ENCODE measurements at places on chromosomes 12 and 14. TPM values are rescaled to one million over a fixed set of nuclear protein-coding genes. Genes with fewer than 3 reads are reported as not detected.

GRCh38 chr14:104350463-104351185 is 212.2 kb downstream of the KIF26A start:
- no peak overlapping the region for H3K4me3 ChIP-seq
- H3K36me3 ChIP-seq, result no peaks in the 10 kb centered on the region
- H3K4me1 ChIP-seq, result no peaks in the 10 kb centered on the region
- no peak overlapping the region for H3K27ac ChIP-seq
- DNase-seq, result peak; percentile 78

DNA sequence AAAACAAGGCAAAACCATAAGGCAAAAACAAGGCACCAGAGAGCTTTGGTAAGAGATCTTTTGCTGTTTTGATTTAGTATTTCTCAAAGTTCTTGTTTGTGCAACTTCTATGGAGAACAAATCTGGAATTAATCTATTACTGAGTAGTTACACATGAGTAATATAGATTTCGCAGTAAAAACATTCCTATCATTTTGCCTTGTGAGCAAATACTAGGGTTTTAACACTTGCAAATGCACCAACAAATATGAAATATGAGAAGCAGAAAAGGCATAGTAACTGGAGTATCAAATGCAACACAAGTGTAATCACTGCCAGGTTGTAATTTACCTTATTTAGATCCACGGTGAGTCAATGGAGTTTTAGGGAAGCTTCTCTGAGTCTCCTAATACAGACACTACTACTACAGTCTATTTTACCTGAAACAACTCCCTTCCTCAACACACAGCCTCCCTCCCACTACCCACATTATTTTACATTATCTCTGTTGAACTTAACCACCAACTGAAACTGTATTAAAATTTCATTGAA is 324.1 kb downstream of the FLRT2 start:
- no peaks in the 10 kb centered on the region for H3K4me1 ChIP-seq
- H3K27ac ChIP-seq, result no peak overlapping the region
- DNase-seq, result no peak
- H3K4me3 ChIP-seq, result no peak overlapping the region

GRCh38 chr14:65471038-65471878 is 58.7 kb downstream of the FUT8 start:
- H3K4me3 ChIP-seq, result no peak overlapping the region
- H3K27ac ChIP-seq, result no peak overlapping the region
- H3K36me3 ChIP-seq, result no peaks in the 10 kb centered on the region

DNA sequence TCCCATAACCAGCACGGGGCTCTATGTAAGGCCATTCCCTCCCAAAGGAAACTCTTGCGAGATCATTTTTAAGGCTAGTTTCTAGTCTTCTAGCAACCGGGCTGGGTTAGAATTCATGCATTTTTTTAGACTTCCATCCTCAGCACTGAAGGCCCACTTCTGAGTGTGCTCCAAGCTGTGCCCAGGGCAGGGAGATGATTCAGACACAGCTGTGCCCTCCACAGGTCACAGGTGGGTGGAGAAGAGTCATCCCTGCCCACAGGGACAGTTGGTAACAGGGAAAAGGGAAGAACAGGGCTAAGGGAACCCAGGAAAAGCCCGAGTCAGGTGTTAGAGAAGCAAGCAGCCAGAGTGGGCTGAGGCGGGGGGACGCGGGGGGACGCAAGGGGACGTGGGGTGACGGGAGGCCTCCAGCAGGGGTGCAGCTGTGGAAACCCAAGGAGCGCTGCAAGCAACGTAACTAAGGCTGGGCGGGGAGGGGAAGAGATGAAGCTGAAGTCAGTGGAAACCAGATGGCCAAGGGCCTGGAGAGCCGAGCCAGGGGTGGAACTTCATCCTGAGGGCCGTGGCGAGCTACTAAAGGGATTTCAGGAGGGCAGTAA is 27.2 kb upstream of the PPP2R5C start:
- peaks cover 11% of the 10 kb centered on the region for H3K4me1 ChIP-seq
- no peak for DNase-seq
- no peak overlapping the region for H3K4me3 ChIP-seq
- H3K36me3 ChIP-seq, result no peaks in the 10 kb centered on the region
- no peak overlapping the region for H3K27ac ChIP-seq

GRCh38 chr12:52391618-52392002 is 6.2 kb upstream of the KRT84 start:
- H3K4me1 ChIP-seq, result no peaks in the 10 kb centered on the region
- no peak overlapping the region for H3K27ac ChIP-seq
- H3K4me3 ChIP-seq, result no peak overlapping the region
- peak; percentile 74 for DNase-seq
- H3K27me3 ChIP-seq, result peaks cover 56% of the 10 kb centered on the region

GRCh38 chr14:60632257-60632656 is 17.0 kb downstream of the SIX1 start:
- H3K36me3 ChIP-seq, result no peaks in the 10 kb centered on the region
- no peak for DNase-seq
- no peak overlapping the region for H3K4me3 ChIP-seq
- H3K27ac ChIP-seq, result no peak overlapping the region
- peaks cover 26% of the 10 kb centered on the region for H3K27me3 ChIP-seq
- H3K4me1 ChIP-seq, result no peaks in the 10 kb centered on the region

- no peaks in the 10 kb centered on the region for H3K4me1 ChIP-seq
- H3K36me3 ChIP-seq, result no peaks in the 10 kb centered on the region
- DNase-seq, result no peak
- H3K4me3 ChIP-seq, result no peak overlapping the region
- H3K27me3 ChIP-seq, result no peaks in the 10 kb centered on the region
- no peak overlapping the region for H3K27ac ChIP-seq
Measured at GRCh38 chr12:115672506-115673080, 604.9 kb downstream of the MED13L start.

The HOXC12 gene
- total RNA-seq, result not detected

The MANSC4 gene
- total RNA-seq, result not detected

The DDN gene
- 0.06 TPM for total RNA-seq

The OR6C75 gene
- not detected for total RNA-seq

The NUP107 gene
- total RNA-seq, result 28.3 TPM

The TRIP11 gene
- total RNA-seq, result 50.5 TPM

All from left lung (tissue), 14 donors.